ENCODE measurements at places on chromosomes 11 and 22. TPM values are rescaled to one million over a fixed set of nuclear protein-coding genes. Genes with fewer than 3 reads are reported as not detected.

Gene SYVN1
- total RNA-seq: 16.8 TPM

Gene RASGRP2
- total RNA-seq: 0.71 TPM

Gene DKK3
- 371 TPM for total RNA-seq

Gene HBE1
- 0.14 TPM for total RNA-seq

Gene LGR4
- total RNA-seq: 8.7 TPM

Gene ASCL2
- not detected for total RNA-seq

Gene PRG3
- total RNA-seq: not detected

Gene RIC3
- total RNA-seq: not detected

Gene TRPM5
- not detected for total RNA-seq

Gene MOGAT2
- not detected for total RNA-seq

Gene IL18
- 5.8 TPM for total RNA-seq

Gene PANX2
- total RNA-seq: 0.85 TPM

Gene OR52N4
- total RNA-seq: not detected

Gene OR8G1
- total RNA-seq: not detected

Gene SLC7A4
- total RNA-seq: 0.14 TPM

Gene BIRC3
- 0.46 TPM for total RNA-seq

Gene SHISA8
- not detected for total RNA-seq

Gene FXYD2
- total RNA-seq: not detected

Gene ALG12
- 18.0 TPM for total RNA-seq

Gene PLEKHB1
- 0.85 TPM for total RNA-seq

Gene HTR3A
- not detected for total RNA-seq

Gene GGT5
- total RNA-seq: 6.7 TPM

Gene TESMIN
- not detected for total RNA-seq

Gene CARD18
- total RNA-seq: not detected

Gene ZP1
- 0.55 TPM for total RNA-seq

Gene STK33
- 0.57 TPM for total RNA-seq

Gene SYT7
- total RNA-seq: 0.74 TPM

Gene KIRREL3
- total RNA-seq: 1.5 TPM

Gene CASP5
- 0.14 TPM for total RNA-seq

Gene TMEM135
- total RNA-seq: 32.7 TPM

Gene MIOX
- total RNA-seq: not detected

Gene NLRP14
- total RNA-seq: 0.09 TPM

Gene HBB
- not detected for total RNA-seq

Gene KRTAP5-1
- not detected for total RNA-seq

Gene APLP2
- 507 TPM for total RNA-seq

Gene PKDREJ
- total RNA-seq: under 0.01 TPM

Gene CYTH4
- total RNA-seq: 0.43 TPM

Gene SYT12
- total RNA-seq: 0.55 TPM

Gene RTL10
- 5.7 TPM for total RNA-seq

Gene BRSK2
- total RNA-seq: 0.14 TPM

Gene MPZL2
- not detected for total RNA-seq

Gene SGSM1
- total RNA-seq: 0.09 TPM

Gene PHF5A
- 60.6 TPM for total RNA-seq

Gene MAPK11
- 5.1 TPM for total RNA-seq

Gene MTMR2
- 23.5 TPM for total RNA-seq

Gene PGA5
- not detected for total RNA-seq

Gene NUP98
- total RNA-seq: 77.9 TPM

Gene DDI1
- total RNA-seq: under 0.01 TPM

Gene CHEK1
- 20.5 TPM for total RNA-seq

Gene KLHL35
- 3.0 TPM for total RNA-seq

Gene SYT9
- not detected for total RNA-seq

Gene C11orf52
- not detected for total RNA-seq
